Breast epithelium (tissue), 4 donors: ENCODE measurements at places on chromosomes 16 and 17.

GRCh38 chr17:41126412-41126811 is 2.4 kb upstream of the KRTAP4-12 start:
- no peak for DNase-seq

- no peak for DNase-seq
These were observed 6.7 kb upstream of the PRPSAP2 start for GRCh38 chr17:18851201-18851600.

- DNase-seq = no peak
These were observed 53.8 kb downstream of the TEKT5 start for GRCh38 chr16:10640934-10641333.

DNA sequence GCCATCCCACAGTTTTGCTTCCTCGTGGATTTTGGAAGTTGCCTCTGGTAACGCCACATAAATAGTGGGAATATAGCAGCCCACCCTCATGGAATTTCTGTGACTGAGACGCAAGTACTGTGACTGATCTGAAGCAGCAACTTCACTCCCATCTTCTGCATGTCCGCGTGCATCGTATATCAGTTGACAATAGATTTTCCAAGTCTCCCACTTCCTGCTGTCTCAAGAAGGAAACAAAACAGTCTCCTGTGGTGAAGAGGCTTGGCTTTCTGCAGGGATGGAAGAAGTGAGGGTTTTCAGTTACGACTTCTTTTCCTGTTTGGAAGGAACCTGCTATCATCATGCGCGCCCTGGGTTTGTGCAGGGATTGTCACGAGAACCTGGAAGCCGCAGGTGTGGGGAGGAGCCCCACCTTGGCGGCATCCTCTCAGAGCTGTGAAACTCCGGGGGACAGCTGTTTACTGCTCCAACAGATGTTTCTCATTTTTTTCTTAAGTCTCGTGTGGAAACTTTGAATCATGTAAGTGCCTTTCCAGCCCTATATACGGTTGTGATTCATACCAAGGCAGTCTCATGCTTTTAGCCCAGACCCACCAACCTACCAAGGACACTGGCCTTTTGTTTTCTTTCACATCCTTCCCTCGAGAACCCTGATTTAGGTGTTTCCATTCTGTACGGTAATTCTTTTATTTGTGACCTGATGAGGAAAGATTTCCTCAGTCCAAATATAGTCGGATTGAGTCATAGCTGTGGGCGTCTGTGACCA is 57.5 kb downstream of the WIPI1 start:
- DNase-seq = no peak

- DNase-seq = no peak
These were observed 1.2 kb downstream of the TNFRSF17 start for GRCh38 chr16:11966173-11966572.

GRCh38 chr17:77909816-77910215 is 48.7 kb upstream of the TNRC6C start:
- no peak for DNase-seq
